ENCODE measurements at places on chromosomes 12 and 14. TPM values are rescaled to one million over a fixed set of nuclear protein-coding genes. Genes with fewer than 3 reads are reported as not detected.

Gene FBXW8
- 10.4 TPM for total RNA-seq

Gene CIROP
- total RNA-seq, result not detected

Gene PTPN11
- total RNA-seq, result 128 TPM

DNA sequence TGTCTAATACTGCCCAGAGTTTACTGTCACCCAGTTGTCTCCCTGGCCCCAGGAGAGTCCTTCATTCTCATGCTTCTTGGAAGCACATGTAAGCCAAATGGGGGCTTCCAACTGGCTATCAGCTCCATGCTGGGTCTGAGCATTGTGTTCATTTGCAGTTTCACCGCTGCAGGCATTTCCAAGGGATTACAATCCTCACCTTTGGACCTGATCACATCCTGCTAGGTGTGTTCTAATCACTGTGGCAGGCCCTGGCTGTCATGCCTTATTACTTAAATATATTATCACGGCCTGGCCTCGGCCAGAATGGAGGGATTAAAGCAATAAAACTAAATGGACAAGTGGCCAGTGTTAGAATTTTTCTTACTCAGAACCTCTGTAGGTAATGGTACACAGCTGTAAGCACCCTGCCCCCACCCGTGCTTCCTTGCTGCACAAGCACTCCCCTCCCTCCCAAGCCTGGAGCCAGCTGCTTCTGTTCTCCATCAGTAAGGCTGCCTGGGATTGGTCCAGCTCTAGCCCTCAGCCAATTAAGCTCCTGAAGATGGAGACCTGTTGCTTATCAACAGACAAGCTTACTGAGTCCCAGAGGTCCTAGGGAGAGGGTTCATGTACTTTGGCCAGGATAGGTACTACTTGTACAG, 175.9 kb upstream of the RBM19 start:
- no peak for DNase-seq

DNA sequence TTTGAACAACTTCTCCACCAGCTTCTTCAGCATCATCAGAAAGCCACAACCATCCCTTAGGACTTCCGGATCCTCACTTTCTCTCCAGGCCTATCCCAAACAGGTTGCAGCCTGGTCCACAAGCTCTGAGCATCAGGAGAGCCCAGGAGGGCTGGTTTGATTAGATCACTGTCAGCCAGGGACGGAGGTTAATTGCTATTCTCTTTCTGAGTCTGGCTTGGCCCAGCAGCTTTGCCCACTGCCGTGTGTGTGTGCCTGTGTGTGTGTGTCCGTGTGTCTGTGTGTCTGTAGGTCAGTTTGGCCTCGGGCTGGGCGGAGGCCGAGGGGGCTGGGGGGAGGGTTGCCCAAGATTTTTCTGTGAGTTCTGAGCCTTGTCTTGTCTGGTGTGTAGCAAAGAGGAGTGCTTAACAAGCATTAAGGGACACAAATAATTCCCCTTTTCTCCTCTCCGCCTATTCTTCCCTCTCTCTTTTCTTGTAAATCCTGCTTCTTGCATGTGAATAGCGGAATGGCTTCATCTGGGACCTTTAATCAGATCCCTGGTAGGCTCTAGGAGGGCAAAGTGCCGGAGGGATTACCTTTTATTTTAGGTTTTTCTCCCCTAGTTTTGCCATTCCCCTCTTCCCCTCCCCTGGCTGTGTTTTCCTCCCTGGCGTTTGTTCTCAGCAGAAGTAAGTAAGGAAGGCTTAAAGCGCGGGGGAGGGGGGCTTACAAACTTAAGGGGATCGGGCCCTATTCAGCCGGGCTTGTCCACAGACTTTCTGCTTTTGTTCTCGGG, 138.2 kb upstream of the LHX5 start:
- DNase-seq, result no peak

DNA sequence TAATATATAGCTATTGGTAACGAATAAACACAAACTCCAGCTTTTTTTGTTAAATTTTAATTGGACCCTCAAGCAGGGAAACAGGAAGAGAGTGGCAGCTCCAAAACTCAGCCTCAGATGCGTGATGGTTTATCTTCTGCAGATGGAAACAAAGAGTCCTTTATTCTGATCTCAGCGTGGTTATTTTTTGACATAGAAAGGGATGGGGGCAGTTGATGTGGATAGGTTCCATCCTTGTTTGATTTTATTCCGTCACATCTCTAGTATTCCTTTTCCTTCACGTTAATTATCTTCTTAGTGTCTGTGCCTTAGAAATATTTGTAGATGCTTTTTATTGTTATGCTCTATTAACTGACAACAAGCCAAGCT, 447.6 kb upstream of the SEL1L start:
- DNase-seq, result no peak

- DNase-seq, result peak; percentile 55
Observed at GRCh38 chr14:68979722-68980451, 785 bp upstream of the ACTN1 start.

- no peak for DNase-seq
Observed at GRCh38 chr14:76194327-76194726, 42.6 kb downstream of the GPATCH2L start.

DNA sequence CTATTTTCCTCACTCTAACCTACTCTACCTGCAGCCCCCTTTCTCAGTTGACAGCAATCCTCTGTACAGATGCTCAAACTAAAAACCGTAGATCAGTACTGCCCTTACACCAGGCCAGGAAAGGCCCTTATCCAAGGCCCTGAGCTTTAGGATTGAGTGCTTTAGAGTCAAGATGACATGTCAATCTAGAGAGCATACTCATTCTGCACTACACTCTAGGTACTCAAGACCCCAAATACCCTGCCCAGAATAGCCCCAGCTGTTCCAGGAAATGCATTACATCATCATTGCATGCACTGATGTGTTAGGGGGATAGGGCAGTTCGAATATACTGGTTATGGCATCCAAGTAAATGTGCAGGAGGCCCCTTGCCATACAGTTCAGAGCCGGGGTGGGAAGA, 3.5 kb upstream of the PHLDA1 start:
- DNase-seq, result no peak

DNA sequence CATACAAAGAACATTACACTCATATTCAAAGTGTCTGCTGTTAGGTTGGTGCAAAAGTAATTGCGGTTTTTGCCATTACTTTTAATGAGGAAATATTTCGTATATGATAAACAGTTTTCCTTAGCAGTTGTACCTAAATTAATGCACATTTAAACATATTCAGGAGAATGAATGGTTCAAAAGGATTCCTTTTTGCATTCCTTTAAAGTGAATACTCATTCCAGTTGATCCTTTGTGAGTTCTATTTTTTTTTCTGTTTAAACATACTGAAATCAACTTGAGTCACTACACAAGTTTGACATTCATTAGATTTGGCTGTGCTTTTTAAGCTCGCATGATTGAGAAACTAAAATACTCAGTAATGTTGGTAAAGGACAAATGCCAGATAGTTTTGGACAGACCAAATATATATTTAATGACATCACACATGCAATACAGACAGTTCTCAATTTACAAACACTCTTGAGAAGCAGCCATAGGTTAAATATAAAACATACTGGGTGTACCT, 13.8 kb upstream of the SLC38A2 start:
- peak; percentile 96 for DNase-seq

DNA sequence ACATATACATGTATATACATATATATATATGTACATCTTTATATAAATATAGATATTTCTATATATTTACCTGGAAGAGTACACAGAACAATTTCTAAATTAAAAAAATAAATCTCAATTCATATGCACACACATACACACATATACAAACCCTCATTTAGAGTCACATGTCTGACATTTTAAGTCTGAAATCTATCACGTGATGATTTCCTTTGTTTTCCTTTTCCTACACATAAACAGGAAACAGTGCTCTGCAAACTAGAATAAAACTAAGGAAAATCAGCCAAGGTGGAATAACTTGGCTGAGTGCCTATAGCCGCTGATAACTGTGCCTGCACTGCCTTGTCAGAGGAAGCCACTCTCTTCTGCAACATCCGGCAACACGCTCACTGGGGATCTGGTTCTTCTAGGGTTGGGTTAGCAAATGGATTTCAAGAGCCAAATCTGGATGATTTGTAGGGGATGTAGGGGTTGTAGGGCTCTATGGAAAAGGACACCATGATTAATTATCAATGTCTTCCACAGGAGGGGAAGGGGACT, 480.7 kb downstream of the TMEM132D start:
- DNase-seq, result no peak

DNA sequence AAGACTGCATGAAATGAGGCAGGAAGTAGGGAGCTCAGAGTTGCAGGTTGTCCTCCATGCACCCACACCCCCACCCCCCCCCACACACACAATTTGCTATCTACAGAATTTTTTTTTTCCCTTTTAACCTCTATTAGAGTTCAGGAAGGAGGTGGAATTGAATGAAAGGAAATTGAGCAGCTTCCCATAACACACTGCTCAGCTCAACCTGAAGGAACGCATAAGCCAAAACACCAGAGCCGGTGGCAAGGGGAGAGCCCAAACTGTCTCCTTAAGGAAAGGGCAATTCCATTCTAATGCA, 74.1 kb downstream of the NUAK1 start:
- DNase-seq, result no peak

GRCh38 chr14:84453307-84453950, 1076.5 kb upstream of the FLRT2 start:
- no peak for DNase-seq

- no peak for DNase-seq
Observed at GRCh38 chr12:115451780-115452736, 768.1 kb upstream of the TBX3 start.

DNA sequence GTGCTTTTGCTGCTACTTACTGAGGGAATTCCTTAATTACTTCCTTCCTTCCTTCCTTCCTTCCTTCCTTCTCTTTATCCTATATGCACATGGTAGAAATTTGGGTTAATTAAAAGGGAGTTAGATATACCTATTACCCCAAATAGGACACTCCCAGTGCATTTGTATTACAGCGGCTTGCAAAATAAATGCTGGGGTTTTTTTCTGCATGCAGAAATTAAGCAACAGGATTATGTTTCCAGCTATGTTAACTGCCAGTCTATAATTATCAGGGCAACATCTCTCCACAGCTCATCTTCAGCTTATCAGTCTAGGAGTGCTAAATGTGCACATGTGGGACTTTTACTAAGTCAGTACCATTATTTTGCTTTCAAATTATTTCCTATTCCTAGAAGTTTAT, 132.9 kb upstream of the SLC35F4 start:
- DNase-seq, result no peak

GRCh38 chr12:94372461-94372860, 87.2 kb downstream of the CEP83 start:
- DNase-seq, result no peak

DNA sequence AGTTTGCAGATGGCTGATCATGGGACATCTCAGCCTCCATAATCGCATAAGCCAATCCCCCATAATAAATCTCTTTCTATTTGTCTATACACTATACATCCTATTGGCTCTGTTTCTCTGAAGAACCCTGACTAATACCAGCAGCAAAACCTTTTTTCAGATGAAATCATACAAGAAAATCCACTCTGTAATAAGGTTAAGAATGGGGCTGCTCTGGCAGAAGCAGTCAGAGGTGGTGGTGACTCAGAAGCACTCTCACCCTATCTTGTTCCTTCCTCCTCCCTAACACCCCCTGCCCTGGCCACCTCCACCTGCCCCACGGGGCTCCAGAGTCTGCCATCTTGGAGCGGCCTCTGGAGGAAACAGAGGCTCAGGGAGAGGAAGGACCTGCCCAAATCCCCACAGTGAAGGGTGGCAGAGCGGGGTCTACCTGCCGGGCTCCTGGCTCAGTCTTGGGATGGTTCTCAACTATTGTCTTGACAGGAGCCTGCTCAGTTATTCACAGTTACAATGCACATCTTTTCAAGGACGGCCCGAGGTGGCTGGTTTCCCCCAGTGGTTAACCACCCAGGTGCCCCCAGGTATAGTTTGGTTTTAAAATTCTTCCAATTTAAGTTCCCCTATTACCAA, 109.3 kb upstream of the EVL start:
- DNase-seq, result no peak

DNA sequence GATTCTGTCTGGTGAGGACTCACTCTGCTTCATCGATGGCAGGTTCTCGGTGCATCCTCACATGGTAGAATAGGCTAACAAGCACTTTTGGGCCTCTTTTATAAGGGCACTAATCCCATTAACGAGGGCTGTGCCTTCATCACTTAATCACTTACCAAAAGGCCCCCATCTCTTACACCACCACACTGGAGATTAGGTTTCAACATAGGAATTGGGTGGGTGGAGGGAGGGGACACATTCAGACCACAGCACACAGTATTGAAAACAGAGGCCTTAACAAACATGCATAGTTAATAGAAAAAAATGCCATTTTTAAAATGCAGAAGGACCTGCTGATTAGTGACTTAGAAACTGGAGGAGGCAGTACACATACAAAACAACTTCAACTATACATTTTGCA, 61.6 kb downstream of the SPPL3 start:
- no peak for DNase-seq

GRCh38 chr12:113422886-113423669, 898 bp downstream of the SDSL start:
- DNase-seq, result no peak

DNA sequence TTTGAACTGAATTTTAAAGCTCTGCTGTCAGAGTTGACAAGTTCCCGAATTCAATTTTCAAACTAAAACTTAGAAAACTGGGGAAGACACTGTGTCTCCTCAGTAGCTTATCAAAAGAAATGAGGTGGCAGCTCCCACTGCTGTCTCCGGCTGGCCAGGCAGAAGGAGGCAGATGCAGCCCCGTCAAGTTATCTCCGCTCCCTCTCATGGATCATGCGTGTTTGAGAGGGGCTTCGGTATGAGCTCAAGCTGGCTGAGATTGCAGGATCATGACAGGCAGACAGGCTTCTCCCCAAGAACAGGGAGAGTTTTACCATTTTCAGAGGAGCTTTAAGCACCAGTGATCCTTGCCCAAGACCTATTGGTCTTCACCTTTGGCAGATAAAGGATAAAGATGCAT, 88.8 kb downstream of the NEDD1 start:
- no peak for DNase-seq

DNA sequence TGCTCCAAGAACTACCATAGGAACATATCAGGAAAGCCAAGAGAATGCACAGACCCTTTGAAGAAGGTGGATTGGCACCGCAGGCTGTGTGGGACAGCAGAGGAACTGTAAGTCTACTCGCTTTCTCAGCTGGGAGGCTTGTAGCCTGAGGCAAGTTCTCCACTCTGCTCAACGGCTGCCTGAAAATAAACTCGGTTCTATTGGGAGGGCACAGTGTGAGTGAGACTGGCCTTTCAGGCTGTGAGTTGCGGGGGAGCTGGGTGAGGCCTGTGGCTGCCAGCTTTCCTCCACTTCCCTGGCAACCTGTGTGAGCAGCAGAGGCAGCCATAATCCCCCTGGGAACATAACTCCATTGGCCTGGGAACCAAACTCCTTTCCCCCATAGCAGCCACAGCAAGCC, 132.1 kb downstream of the ANKS1B start:
- DNase-seq, result no peak

- DNase-seq, result no peak
Observed at GRCh38 chr12:112307317-112308011, 74.8 kb downstream of the HECTD4 start.

DNA sequence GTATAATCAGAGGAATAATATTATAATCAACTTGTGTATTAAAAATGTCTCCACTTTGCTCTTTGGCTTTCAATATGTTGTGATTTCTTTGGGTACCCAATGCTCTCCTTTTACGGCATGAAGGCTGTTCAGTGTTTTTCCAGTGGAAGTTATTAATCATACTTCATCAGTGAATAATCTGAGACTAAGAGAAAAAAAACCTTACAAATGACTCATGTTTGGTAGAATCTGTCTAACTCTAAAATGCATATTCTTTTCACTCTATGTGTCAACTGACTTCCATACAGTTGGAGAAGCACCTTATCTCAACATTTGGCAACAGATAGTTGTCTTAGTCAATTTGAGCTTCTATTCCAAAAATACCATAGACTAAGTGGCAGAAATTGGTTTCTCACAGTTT, 82.2 kb downstream of the PTPRO start:
- DNase-seq, result peak; percentile 42

- no peak for DNase-seq
Observed at GRCh38 chr12:85803923-85804322, 32.3 kb downstream of the RASSF9 start.
